Naive thymus-derived CD8-positive, alpha-beta T cell (primary cell): ENCODE measurements at places on chromosomes 1 and 21.

DNA sequence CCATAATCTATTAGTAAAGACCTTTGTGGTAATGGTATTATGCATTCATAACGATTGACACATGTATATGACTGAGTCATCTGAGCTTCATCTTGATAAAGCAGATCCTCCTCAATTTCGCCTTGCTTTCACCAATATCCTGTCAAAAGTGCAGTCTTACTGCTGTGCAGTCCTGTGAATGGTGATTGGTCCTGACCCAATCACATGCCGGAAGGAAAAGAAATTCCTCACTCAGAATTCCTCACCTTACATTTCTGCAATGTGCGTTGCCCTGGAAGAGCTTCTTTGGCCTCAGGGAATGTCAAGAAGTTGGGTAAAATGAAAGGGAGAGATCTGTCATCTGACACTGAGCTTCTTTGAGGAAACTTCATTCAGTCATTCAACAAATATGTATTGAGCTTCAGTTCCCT lies 121.0 kb upstream of the TSPAN2 start:
- DNase-seq = no peak

DNA sequence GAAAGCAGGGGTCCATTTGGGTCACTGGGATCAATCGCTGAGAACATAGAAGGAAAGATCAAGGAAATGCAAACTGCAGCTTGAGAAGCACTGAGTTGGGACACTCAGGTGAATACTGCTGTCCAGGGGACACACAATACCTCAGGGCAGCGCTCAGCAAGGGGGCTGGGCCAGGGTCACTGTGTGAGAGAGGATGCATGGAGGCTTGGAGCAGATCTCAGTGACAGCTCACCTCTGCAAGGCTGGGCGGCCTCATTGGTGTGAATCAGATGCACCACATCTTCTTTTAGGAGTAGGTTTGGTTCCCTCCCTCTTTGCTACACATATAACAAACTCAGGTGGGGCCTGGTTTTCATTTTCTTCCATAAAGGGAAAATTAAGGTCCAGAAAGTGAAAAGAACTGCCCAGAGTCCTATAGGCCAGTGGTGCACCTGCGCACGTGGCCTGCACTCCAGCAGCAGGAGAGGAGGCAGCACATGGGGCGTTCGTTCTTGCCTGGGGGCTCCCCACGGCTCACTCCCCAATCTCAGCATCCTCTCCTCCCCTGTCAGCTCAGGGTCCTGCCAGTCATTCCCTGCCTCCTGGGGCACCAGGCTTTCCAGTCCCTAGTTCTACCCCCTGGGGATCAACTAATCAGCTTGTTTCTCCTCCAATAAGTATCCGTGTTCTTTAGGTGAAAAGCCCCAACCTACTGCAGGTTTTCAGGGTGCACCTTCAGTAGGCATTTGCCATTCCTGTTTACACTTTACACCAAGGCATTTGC lies 1.5 kb downstream of the A3GALT2 start:
- DNase-seq = no peak

GRCh38 chr1:111505641-111506119 lies 2.2 kb upstream of the ADORA3 start:
- DNase-seq = no peak

DNA sequence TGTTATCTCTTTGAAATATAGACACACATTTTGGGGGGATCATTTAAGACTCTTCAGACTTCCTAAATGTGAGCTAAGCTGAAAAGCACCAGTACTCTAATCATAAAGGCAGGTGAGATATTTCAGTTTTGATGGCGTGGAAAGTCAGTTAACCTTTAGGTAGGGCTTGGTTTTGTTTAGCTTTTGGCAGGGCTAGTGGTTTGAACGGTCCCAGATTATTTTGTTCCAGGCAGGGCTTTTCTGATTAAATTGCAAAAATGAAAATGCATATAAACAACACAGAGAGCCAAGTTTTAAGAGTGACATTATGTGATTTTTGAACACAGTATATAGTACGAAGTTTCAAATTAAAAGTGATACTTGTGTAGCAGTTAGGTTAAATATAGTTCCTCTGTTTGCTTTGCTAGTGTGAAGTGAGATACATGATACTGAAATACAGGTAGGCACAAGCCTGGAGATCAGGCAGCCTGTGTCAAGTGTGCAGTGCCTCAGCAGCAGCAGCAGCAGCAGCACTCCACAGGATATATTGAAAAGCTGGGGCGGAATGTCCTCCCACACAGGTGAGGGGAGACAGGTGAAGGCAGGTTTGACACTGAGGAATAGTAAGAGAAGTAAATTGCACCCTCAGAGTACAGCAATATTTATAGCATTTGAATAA lies 47.4 kb downstream of the CAMTA1 start:
- no peak for DNase-seq

DNA sequence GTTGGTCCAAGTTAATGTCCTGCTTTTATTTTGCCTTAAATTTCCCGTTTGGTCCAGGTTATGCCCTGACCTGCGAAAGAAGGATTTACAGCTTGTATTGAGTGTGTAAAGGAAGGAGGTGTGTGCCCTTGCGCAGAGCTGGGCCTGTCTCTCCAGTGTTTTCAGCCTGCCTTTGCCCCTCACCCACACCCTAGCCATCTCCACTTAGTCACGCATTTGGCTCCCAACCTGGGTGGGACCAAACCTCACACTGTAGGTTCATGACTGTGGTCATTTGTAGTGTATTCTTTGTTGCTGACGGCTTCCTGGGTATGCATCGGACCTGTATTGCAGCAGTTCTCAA lies 572 bp upstream of the SRSF10 start:
- DNase-seq = no peak

DNA sequence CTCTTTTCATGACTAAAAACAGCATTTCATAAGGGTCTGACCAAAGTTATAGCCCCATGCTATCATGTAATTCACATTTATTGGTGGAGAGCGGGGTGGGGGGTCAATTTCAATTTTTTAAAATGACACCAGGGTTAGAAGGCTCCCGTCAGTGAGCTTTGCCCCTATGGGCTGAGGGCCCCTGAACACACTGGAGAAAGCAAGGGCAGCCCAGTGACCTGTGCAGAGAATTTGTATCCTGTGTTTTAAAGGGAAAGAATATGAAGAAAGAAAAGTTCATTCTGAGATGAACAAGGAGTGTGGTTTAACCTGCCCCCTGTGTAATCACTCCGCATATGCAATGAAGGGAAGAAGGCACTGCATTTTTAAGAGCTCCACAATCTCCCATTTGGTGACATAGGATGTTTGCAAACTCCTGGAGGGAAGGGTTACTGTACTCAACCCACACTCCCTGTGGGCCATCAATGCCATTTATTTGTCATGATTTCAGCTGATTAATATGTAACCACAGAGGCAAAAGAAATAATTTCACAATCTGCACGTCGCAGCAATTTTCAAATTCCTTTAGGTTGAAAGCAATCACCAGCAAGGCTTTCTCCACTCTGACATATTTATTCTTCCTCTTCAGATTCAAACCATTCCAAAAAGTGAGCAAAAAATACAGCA lies 95.6 kb downstream of the ZNF281 start:
- no peak for DNase-seq

DNA sequence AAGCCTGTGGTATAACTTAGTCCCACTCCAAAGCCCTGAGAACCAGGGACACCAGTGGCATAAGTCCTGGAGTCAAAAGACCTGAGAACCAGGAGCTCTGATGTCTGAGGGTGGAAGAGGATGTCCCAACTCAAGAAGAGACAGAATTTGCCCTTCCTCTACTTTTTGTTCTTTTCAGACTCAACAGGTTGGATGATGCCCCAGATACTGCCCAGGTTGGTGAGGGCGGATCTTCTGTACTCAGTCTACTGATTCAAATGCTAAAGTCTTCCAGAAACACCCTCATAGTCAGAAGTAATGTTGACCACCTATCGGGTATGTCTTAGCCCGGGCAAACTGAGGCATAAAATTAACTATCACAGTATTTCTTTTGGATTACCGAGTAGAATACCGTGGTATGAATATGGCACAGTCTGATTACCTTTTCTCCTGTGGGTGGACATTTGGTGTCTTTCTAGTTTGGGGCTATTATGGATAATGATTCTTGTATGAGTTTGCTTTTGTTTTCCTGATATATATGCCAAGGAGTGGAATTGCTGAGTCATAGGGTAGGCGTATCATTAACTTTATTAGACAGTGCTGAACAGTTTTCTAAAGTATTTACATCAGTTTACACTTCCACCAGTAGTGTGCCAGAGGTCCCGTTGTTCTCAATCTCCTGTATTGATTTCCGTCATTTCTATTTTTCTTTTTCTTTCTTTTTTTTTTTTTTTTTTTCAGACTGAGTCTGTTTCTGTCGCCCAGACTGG lies 3.2 kb upstream of the CHAF1B start:
- DNase-seq = no peak

- no peak for DNase-seq
Observed at GRCh38 chr1:93995837-93996536, 86.8 kb upstream of the GCLM start.

- DNase-seq = no peak
Observed at GRCh38 chr1:162397039-162397448, 14.9 kb downstream of the SH2D1B start.

DNA sequence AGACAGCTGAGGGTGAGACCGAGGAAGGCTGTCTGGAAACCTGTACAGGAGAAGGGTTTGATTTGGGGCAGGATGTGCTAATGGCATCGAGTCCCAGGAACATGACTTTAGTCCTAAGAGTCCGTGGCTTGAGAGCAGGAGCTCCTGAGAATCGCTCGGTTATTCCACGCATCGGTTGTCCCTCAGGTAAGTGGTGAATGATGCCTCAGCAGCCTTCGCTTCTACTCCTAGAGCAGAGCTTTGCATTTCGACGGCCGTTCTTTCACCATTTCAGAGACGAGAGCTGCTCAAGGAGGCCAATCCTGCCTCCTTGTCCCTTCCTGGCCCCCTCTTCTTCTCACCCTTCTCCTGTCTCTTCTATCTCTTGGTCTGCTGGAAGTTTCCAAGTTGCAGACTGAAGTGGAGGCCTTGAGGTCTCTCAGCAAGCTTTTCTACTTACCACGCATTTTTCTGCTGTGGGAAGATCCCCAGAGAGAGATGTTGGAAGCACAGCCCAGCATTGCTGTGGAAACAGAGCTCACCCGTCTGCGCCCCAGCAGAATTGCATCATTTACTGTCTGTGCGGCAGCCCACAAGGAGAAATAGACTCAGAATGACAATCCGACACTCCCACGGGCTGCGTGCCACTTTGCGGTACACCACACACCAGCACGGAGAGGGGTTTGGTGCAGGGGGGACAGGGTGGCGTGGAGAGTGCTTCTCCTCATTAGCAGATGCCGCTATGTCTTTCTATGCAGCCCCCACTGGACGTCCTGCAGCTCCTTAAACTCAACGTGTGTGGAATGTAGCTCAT lies 270.7 kb upstream of the C1orf174 start:
- DNase-seq = no peak

- no peak for DNase-seq
Observed at GRCh38 chr1:32977546-32978087, 13.0 kb upstream of the RNF19B start.

DNA sequence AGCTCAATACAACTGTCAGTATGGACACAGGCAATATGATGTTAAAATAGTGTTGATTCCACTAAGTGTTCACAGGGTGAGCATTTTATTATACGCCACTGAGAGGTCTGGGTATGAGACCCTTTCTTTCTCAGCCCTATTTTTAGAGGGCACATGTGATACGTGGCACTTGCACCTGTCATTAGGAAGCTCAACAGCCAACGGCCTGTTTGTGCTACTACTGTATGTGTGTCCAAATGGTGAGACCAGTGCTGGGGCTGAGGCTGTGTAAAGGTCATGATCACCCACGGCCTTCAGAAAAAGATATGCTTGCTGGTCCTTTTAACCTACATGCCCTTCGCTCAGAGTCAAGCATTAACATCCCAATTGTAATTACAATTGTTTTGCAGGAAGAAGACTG lies 176.2 kb downstream of the DUSP10 start:
- DNase-seq = no peak

DNA sequence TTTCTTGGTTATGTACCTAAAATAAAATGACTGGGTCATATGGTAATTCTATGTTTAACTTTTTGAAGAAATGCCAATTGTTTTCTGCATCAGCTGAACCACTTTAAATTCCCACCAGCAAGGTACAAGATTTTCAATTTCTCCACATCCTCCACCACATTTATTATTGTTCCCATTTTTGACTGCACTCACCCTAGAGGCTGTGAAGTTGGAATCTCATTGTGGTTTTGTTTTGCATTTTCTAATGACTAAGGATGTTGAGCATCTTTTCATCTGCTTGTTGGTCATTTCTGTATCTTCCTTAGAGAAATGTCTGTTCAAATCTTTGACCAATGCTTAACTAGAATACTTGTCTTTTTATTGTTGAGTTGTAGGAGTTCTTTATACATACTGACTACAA lies 72.5 kb downstream of the ASTN1 start:
- DNase-seq = no peak

GRCh38 chr1:210201681-210202080 lies 30.9 kb upstream of the SERTAD4 start:
- DNase-seq = no peak

GRCh38 chr1:77927414-77927813 lies 39.0 kb downstream of the NEXN start:
- DNase-seq = no peak

DNA sequence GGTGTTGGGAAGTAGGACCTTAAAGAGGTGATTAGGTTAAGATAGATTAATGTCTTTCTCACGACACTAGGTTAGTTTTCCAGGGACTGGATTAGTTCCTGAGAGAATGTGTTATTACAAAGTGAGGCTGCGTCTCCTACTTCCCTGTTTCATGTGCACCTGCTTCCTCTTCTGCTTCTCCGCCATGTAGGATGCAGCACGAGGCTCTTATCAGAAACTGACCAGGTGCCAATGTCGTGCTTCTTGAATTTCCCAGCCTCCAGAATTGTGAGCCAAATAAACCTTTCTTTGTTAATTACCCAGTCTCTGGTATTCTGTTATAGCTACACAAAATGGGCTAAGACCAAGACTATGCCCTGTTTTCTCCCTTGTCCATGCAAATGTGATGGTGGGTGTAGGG lies 152.2 kb upstream of the LMO4 start:
- DNase-seq = no peak

GRCh38 chr1:231021540-231022031 lies 18.5 kb downstream of the FAM89A start:
- DNase-seq = no peak

- DNase-seq = no peak
Observed at GRCh38 chr1:173134029-173134428, 73.1 kb downstream of the TNFSF4 start.

DNA sequence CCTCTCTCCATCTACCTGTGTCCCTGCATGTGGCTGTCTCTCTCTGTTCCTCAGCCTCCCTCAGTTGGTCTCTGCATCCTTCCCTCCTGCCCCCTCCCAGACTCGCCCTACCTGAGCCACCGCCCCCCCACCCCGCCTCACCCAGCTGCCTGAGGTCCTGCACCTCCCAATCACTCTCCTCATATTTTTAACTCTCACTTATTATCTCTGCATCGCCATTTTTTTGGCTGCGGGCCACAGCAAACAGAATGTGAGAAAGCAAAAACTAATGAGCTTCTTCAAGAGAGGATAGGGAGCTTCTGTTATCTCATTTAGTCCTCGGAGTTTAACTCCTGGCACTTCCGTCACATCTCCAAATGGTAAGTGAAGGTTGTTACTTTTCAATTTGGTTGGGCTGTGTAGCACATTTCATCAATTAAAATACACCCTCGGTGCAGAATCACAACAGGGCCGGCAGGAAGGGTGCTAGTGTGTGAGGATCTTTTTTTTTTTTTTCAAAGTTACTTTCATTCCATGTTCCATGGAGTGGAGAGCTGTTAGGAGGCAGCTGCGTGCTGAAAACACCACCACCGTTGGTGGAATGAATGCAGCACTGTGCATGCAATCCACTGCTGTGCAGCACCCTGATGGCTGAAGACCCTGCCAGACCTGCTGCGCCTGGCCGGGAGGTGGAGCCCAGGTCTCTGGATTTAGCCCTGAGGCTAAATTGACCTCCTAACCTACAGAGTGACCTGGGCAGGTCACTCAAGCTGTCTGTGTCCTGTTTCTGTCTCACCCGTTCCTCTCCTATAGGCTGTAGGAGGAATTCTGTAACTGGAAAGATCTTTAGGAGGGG lies 157.2 kb upstream of the NFIA start:
- DNase-seq = no peak
